OCI-M1 (cell line): ENCODE measurements at places on chromosomes 5 and 9.

- DNase-seq = no peak
These were observed 507.3 kb downstream of the CTNND2 start for GRCh38 chr5:11396917-11397316.

DNA sequence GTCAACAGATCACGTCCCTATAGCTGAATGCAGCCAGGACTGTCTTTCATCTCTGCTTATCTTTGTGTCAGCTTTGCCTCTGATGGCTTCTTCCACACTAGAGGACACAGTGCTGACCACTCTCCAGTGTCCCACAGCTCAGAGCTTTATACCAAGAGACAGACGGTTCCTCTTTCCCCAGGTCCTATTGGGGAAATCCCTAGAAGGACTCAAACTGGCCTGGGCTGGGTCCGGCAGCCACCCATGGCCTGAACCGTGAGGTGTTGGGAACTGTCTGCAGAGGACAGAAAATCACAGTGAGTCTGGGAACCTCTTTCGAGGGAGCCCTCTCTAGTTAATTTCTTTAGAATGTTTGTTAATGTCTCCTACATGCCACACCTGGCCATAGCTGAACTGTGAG, 68.3 kb upstream of the SHB start:
- peak; percentile 21 for DNase-seq

- DNase-seq = no peak
These were observed 12.1 kb downstream of the PCDH1 start for GRCh38 chr5:141866096-141866495.

- DNase-seq = no peak
These were observed 13.5 kb downstream of the CFAP77 start for GRCh38 chr9:132423503-132423902.

- no peak for DNase-seq
These were observed 419.9 kb downstream of the NTRK2 start for GRCh38 chr9:85089188-85089969.

DNA sequence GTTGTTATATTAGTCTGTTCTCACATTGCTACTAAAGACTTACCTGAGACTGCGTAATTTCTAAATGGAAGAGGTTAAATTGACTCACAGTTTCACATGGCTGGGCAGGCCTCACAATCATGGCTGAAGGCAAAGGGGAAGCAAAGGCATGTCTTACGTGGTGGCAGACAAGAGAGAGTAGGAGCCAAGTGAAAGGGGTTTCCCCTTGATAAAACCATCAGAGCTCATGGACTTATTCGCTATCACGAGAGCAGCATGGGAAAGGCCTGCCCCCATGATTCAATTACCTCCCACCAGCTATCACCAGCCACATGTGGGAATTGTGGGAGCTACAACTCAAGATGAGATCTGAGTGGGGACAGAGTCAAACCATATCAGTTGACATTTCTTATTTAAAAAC, 374.5 kb upstream of the RORB start:
- no peak for DNase-seq
